ENCODE measurements at places on chromosomes 11 and 22.

GRCh38 chr11:131776211-131776610 lies 405.8 kb downstream of the NTM start:
- H3K4me1 ChIP-seq: no peaks in the 10 kb centered on the region
- H3K27ac ChIP-seq: no peak overlapping the region
- no peak overlapping the region for H3K4me3 ChIP-seq
- no peaks in the 10 kb centered on the region for H3K36me3 ChIP-seq

GRCh38 chr11:25562417-25562816 lies 769.5 kb upstream of the ANO3 start:
- DNase-seq: no peak
- H3K4me1 ChIP-seq: no peaks in the 10 kb centered on the region
- no peaks in the 10 kb centered on the region for H3K27me3 ChIP-seq

DNA sequence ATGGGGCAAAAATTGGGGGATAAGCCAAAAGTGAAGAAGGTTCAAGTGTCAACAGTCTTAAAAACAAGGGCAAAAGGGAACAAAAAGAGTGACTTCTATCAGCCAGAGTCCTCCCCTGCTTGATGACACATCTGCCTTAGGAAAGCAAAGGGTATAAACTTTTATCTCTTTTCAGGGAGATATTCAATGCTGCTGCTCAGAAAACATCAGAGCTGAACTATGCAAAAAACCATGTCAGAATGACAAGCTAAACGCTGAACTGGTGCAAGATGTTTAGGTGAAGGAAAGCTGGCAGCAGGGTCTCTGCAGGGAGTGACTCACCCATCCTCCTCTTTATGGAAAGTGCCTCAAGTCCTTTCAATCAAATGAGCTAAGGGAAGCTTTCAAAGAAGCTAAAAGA lies 24.7 kb downstream of the ALG9 start:
- no peak overlapping the region for H3K4me3 ChIP-seq
- H3K27me3 ChIP-seq: no peaks in the 10 kb centered on the region
- no peak for DNase-seq
- H3K36me3 ChIP-seq: peaks cover 33% of the 10 kb centered on the region
- no peaks in the 10 kb centered on the region for H3K4me1 ChIP-seq

DNA sequence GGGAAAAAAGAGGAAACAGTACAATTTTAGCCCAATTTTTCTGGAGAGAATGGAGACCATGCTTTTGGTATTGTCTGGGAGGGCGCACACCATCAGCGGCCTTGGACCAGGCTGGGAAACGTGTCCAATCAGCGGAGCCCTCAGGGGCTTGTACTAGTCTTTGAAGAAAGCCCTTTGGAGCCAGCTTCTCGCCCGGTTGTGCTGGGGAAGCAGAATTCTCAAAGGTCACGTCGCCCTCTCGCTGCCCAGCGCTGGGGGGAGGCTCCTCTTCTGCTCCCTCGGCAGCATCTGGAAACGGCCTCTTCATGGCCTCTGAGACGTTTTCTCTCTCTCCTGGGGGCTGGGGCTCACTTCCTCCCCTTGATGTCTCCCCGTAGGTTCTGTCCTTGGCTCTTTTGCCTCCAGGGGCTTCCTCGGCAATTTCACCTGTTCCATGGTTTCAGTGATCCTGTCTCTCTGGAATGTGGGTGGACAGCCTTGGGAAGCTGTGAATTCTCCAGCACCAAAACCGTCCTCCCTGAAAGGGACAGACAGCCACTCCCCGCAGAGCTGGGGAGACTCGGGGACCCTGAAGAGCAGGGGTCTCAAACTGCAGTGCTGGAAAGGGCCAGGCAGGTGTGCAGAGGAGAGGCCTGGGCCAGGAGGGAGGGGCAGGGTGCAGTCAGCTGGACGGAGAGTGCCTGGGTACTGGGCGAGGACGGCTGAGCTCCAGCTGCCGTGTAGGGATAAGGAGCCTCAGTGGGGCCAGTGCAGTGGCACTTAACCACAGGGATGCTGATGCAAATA lies 80.2 kb downstream of the RPS6KA4 start:
- H3K4me3 ChIP-seq: no peak overlapping the region
- no peaks in the 10 kb centered on the region for H3K36me3 ChIP-seq
- H3K27me3 ChIP-seq: peaks cover 64% of the 10 kb centered on the region
- no peaks in the 10 kb centered on the region for H3K4me1 ChIP-seq
- no peak for DNase-seq

DNA sequence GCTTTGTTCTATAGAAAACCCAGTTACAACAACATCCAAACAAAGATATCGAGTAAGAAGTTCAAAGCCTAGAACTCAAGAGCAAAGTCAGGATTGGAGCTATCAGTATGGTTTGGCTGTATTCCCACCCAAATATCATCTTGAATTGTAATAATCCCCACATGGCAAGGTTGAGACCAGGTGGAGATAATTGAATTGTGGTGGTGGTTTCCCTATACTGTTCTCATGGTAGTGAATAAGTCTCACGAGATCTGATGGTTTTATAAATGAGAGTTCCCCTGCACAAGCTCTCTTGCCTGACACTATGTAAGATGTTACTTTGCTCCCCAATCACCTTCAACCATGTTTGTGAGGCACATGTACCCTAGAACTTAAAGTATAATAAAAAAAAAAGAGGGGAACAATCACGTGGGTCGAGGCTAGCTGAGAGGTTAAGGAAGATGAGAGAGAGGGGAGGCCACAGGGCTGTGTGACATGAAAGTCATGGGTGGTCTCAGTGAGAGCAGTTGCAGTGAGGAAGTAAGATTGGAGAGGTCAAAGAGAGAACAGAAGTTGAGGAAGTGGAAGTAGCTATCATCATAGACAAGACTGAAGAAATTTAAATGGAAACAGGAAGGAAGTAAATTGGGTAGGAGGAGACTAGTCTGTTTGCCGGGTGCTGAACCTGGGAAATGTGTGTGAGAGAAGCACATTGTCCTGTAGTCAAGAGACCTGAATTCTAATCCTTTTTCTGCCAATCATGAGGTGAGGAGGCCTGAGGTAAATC lies 80.1 kb upstream of the CD44 start:
- peaks cover 45% of the 10 kb centered on the region for H3K4me1 ChIP-seq
- no peak overlapping the region for H3K4me3 ChIP-seq
- no peak for DNase-seq

- H3K4me1 ChIP-seq: peaks cover 30% of the 10 kb centered on the region
- H3K4me3 ChIP-seq: peak overlapping the region; percentile 34
- H3K27me3 ChIP-seq: peaks cover 9% of the 10 kb centered on the region
- no peak for DNase-seq
- no peak overlapping the region for H3K27ac ChIP-seq
- peaks cover 1% of the 10 kb centered on the region for H3K36me3 ChIP-seq
Observed at GRCh38 chr22:50016308-50016987, 3.9 kb upstream of the IL17REL start.

DNA sequence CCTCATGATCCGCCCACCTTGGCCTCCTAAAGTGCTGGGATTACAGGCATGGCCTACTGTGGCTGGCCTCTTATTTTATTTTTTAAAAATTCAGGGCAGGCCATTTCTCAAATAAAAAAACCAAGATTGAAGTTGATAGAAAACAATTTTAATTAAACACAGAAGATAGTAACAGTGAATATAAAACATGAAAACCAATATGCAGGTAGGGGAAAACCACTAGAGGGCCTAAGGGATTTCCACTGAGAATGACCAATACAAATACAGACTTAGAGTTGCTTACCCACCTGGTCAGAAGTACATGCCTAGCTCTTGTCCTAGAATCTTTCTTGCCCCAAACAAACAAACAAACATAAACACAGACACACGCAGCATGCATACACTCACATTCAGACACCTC lies 1.7 kb upstream of the RTCB start:
- peaks cover 27% of the 10 kb centered on the region for H3K4me1 ChIP-seq
- H3K27ac ChIP-seq: no peak overlapping the region
- H3K27me3 ChIP-seq: peaks cover 8% of the 10 kb centered on the region
- H3K4me3 ChIP-seq: no peak overlapping the region

DNA sequence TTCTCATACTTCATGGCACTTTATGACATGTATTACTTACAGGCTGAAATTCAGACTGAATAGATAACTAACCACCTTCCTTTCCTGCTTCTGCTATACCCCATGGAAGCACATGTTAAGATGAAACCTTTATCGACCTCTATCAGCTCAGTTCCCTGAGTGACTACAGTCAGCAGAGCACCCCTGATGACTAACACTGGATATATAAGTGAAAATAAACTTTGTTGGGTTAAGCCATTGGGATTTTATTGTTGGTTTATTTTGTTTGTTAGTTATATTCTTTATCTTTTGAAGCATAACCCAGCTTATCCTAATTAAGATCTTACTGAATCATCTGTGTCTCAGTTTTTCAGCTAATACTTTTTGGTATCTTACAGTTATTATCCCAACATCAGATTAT lies 23.0 kb upstream of the MAML2 start:
- H3K27ac ChIP-seq: no peak overlapping the region
- peaks cover 21% of the 10 kb centered on the region for H3K36me3 ChIP-seq
- H3K4me1 ChIP-seq: no peaks in the 10 kb centered on the region
- no peak for DNase-seq
- no peaks in the 10 kb centered on the region for H3K27me3 ChIP-seq

GRCh38 chr11:45667929-45668680 lies 2.7 kb upstream of the CHST1 start:
- no peak for DNase-seq
- no peak overlapping the region for H3K4me3 ChIP-seq
- no peaks in the 10 kb centered on the region for H3K36me3 ChIP-seq
- no peak overlapping the region for H3K27ac ChIP-seq
- H3K4me1 ChIP-seq: peaks cover 3% of the 10 kb centered on the region

GRCh38 chr11:67501854-67502253 lies 3.3 kb downstream of the PITPNM1 start:
- DNase-seq: no peak
- H3K4me1 ChIP-seq: peaks cover 37% of the 10 kb centered on the region
- H3K27ac ChIP-seq: no peak overlapping the region
- peaks cover 57% of the 10 kb centered on the region for H3K36me3 ChIP-seq

DNA sequence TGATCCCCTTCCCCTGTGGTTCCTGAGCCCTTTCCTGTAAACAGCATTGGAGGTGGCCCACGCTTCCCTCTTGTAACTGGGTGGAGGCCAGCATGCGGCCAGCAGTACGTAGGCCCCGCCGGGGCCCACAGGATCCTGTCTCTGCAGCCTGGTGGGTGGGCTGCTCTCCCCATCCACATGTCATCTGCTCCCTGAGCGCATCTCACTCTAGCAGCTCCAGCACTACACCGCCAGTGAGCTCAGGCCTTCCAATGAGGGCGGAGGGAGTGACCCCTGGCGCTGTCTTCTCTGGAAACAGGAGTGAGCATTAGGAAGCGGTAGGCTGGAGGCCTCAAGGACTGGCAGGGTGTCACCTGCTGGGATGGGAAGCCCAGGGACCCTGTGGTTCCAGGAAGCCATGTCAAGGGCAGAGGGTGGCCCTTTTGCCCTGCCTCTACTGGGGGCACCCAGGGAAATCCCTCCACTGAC lies 363.9 kb downstream of the TBC1D22A start:
- DNase-seq: no peak
- H3K4me1 ChIP-seq: peaks cover 19% of the 10 kb centered on the region
- no peaks in the 10 kb centered on the region for H3K27me3 ChIP-seq
- H3K4me3 ChIP-seq: no peak overlapping the region

DNA sequence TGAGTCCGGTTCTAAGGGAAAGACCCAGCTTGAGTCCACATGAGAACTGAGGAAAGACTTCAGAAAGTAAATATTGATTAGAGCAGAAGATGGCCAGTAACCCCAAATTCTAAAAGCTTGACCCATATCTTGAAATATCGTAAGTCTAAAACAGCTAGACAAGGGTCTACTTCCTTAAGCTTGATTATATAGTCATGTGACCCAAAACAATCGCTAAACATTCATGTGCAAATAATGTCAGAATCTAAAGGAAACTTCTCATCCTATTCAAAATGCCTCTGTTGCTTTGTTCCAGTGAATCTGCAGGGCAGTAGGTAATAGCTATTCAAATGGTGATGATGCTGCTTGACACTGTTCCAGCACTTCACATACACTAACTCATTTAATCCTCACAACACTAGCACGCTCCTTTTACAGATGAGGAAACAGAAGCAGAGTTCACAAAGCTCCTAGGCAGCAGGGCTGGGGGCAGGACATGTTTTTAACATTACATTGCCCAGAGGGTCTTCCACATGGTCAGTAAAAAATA lies 52.6 kb downstream of the TCF20 start:
- no peaks in the 10 kb centered on the region for H3K27me3 ChIP-seq
- peak overlapping the region; percentile 47 for H3K4me3 ChIP-seq
- H3K36me3 ChIP-seq: peaks cover 23% of the 10 kb centered on the region
- peaks cover 59% of the 10 kb centered on the region for H3K4me1 ChIP-seq
- H3K27ac ChIP-seq: peak overlapping the region; percentile 88

DNA sequence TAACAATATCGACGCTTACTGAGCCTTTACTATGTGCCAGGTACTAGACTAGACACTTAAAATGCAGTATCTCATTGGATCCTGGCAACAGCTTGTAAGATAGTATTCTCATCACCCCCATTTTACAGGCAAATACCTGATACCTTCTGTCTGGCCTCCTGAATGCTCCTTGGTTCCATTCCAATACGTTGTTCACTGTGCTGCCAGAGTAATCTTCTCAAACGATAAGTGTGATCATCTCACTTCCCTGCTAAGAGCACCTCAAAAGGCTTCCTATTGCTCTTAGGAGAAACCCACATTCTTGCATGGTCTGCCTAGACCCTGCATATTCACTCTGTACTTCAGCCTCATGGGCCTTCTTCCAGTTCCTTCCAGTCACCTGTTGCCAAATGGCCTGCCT lies 1.3 kb upstream of the NRIP3 start:
- H3K27me3 ChIP-seq: peaks cover 19% of the 10 kb centered on the region
- DNase-seq: no peak
- peaks cover 24% of the 10 kb centered on the region for H3K4me1 ChIP-seq
- H3K4me3 ChIP-seq: peak overlapping the region; percentile 71
- H3K27ac ChIP-seq: peak overlapping the region; percentile 14

DNA sequence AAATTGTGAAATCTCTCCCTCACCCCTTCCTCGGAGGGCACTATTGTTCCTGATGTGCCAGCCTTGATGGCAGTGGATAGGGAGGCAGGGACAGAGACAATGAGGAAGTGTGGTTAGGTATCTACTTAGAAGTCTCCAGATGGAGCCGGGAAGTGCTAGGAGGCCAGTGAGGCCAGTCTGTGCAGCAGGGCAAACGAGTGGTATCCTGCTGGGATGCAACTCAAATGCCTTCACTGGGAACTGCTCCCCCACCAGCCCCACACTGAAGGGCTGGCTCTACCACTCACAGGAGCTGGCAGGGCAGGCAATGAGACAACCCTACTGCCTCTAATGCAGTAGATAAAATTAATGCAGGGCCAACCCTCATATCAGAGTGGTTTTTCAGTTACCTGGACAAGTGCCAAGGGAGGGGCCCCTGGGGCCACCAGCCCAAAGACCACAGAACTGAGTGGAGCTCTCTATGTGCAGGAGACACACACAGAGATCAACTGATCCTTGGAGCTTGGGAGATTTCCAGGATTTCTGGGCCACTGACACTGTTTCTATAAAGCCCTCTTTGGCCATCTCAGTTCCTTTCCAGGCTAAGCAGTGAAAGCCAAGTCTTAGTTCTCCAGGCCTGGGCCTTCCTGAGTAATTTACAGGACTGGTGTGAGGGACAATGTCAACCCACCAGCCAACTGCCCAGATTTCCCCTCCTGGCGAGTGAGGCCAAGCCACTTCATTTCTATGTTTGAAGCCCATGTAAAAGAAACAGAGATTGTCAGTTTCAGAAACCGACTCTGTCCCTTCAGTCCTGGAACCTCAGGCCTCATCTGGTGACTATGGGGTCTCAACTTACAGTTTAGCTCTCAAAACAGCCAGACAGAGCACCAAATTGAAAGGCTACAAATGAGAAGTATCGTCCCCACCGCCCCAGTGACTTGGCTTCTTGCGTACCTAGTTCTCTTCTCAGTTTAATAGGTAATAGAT lies 4.1 kb downstream of the MIF start:
- H3K36me3 ChIP-seq: peaks cover 16% of the 10 kb centered on the region
- DNase-seq: no peak
- H3K4me1 ChIP-seq: peaks cover 30% of the 10 kb centered on the region
- no peak overlapping the region for H3K27ac ChIP-seq
- H3K4me3 ChIP-seq: no peak overlapping the region

Data from central memory CD8-positive, alpha-beta T cell (primary cell).